Ascending aorta (tissue), 2 donors: ENCODE measurements at places on chromosomes 4 and X.

GRCh38 chr4:93834249-93835066 is 5.9 kb downstream of the ATOH1 start:
- DNase-seq: no peak

GRCh38 chrX:8927701-8928100 is 106.2 kb downstream of the FAM9B start:
- DNase-seq: no peak

GRCh38 chr4:40971338-40971737 is 221.6 kb downstream of the NSUN7 start:
- DNase-seq: no peak

- no peak for DNase-seq
These were observed 408.4 kb upstream of the EMCN start for GRCh38 chr4:100926039-100926717.

DNA sequence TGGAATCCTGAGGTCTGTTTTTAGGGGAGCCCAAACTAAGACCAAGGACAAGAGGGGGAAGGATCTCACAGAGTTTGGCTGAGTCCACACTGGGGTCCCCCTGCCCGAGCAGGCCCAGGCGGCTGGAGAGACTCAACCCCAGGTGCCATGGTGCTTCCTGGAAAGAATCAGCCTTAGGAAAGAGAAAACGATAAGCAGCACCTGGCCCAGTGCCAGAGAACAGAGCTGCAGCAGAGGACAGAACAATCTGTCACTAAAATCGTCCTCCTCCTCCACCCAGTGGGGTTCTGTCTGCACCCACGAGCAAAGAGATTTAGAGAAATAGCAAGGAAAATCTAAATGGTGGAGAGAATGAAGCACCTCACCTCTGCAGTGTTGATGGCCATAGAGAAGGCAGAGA is 470.5 kb downstream of the BCOR start:
- no peak for DNase-seq

DNA sequence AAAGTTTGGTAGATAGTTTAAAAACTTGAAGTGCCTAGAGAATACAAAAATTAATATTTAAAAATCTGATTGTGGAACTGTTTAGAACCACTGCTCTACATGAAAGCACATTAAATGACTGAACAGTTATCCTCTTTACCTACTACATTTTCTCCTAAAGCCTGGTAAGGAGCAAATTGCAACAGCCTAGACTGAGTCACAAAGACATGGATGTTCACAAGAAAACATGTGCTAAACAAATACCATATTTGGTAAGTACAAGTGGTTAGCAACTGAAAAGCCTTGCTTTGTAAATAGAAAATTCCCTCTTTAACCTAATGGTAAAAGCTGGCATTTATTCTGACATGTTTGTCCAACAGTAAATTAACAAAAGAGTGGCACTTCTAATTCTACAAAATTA is 203.1 kb downstream of the FBXO8 start:
- no peak for DNase-seq

DNA sequence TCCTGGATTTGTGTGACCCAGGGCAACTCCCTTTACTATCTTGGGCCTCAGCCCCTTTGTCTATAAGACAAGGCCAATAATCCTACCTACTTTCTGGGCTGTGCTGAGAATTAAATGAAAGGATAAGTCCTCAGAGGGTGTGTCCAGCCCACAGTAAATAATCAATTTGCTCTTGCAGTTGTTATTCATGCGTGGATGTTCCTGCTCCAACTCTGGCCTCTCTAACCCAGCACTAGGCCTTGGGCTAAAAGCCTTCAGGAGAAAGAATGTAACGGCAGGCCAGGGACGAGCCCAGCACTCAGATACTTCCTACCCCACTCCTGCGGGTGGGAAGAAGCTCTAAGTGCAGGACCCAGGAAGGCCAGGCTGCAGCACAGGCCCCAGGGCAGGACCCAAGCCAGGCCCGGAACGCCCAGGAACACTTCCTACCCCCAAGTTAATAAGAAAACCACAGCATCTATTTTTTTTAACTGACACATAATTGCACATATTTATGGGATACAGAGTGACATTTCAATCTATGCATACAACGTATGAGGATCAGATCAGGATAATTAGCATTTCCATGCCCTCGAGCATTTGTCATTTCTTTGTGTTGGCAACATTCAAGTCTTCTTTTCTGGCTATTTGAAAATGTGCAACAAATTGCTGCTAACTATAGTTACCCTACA is 179.6 kb upstream of the RBPJ start:
- DNase-seq: no peak

DNA sequence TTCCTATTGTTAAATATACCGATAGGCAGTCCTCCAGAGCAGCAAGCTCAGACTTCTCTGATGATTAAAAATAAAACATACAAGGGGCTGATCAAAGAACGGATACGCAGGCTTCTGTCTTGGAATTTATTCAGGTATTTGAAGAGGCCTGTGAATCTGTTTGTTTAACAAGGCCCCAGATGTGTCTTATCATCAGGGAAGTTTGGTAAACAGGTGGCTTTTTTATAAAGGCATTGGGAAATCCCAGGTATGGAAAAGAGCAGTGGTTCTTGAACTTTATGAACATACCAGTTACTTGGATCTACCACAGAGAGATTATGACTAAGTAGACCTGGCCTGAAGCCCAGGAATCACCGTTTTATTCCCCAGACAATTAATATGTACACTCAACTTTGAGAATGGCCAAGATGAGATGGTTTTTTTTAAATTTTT is 47.9 kb downstream of the SOWAHB start:
- no peak for DNase-seq

GRCh38 chr4:40594261-40595178 is 35.1 kb downstream of the RBM47 start:
- DNase-seq: no peak

DNA sequence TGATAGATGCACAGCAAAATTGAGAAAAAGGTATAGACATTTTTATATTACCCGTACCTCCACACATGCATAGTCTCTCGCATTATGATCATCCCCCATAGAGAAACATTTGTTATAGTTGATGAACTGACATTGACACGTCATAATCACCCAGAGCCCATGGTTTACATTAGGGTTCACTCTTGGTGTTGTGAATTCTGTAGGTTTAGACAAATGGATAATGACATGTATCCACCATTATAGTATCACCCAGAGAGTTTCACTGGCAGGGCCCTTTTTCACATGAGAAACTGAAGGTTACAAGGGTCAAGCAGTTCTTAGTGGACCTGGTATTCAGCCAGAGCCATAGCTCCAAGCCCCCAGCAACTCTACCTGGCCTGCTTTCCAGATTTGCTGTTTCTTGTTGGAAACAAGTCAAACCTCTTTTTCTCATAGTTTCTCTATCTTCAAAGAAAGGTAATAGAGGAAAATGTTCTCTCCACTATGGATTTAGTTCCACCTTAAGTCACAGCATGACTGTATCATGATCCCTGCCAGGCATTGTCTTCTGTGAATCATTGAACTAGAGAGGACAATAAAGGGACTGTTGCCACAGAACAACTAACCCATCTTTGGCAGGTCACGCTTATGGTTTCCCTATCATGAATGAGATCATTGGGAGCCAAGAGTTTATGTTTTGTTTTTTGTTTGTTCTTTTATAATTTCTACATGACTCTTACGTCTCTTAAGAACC is 64.0 kb downstream of the HHIP start:
- no peak for DNase-seq

DNA sequence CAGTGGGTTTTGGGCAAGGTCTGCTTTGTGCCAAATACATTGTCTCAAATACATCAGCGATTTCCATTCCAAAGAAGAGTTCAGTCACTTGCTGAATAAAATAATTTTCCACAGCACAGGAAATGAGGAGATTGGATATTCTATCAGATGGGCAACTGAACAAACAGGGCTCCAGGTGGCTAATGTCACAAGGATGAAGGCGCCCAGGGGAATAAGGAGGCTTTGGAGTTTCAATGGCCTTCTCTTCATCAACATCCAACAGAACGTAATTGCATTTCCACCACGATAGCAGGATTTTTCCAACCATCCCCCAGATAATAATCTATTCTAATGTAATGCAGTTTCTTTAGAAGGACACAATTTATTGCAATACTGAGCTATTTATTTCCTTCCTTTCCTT is 104.7 kb upstream of the KLHL13 start:
- no peak for DNase-seq

GRCh38 chr4:82951196-82951595 is 50.7 kb downstream of the THAP9 start:
- DNase-seq: no peak

GRCh38 chr4:2075171-2075986 is 16.3 kb downstream of the NAT8L start:
- no peak for DNase-seq

DNA sequence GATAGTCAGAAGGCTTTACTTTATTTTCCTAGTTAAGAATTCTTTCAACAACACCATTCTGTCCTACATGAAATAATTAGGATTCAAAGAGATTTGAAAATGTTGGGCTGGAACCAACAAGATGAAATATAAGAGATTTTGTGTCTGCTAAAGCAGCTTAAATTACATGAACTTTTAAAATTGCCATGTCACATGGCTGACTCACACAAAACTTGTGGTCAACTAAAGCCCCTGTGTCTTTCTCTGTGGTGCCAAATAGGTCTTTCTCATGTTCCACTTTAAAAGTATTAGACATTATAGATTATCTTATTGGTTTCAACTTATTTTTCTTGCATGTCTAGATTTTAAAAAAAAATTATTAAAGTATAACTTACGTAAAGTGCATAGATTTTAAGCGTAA is 60.8 kb upstream of the FHL1 start:
- no peak for DNase-seq

DNA sequence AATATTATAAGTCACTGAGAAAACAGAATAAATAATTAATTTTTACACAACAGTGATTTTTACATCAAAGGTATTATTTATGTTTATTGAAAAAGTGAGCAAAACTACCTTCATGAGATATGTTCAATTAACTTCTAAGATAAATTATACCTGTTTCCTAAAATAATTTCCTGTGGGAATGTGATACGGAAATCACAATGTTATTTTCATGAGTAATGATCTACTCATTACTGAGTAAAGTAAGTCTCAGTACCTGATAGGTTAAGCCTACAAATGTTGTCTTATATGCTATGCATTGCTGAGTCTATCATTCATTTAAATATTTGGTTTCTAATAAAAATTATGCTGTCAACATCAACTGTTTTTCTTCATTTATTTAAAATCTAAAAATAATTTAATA is 324.0 kb downstream of the STPG2 start:
- no peak for DNase-seq

DNA sequence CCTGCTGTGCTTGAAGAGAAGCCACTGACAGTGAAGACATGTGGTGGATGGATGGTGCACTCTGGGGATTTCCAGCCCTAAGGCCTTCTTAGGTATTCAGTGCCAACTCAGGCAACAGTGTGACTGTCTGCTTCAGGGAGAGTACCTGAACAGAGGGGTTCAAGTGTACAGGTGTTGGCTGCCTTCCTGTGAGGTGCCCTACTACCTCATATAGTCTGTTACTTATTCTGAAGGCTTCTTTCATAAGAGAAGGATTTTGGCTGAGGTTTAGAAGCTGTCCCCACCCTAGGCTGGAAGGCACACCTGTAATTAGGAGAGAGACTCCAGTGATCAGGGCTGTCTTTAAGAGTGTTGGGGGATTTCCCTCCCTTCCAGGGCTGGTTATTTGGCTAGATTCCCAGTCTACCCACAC is 1.8 kb downstream of the FTHL17 start:
- DNase-seq: no peak

DNA sequence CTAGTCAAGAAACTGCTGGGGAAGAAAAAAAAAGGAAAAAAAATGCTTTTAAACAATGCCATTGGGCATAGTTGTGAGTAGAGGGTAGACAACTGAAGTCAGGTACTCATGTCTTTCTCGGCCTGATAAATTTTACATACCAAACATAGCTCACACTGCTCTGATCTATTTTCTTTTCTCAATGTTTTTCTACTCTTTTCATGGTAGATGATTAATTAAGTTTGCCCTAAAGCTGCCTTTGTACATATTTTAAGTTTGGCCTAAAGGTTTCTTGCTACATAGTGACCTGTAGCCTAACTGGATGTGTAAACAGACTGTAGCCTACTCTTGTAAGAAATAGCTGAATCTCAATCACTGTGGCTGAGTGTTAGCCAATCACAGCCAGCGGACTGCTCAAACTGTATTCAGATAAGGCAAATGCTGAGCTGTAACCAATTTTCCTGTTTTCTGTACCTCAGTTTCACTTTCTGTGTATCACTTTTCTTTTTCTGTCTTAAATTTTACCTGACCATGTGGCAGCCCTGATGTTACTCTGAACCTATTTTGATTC is 121.0 kb downstream of the PCDH10 start:
- no peak for DNase-seq

DNA sequence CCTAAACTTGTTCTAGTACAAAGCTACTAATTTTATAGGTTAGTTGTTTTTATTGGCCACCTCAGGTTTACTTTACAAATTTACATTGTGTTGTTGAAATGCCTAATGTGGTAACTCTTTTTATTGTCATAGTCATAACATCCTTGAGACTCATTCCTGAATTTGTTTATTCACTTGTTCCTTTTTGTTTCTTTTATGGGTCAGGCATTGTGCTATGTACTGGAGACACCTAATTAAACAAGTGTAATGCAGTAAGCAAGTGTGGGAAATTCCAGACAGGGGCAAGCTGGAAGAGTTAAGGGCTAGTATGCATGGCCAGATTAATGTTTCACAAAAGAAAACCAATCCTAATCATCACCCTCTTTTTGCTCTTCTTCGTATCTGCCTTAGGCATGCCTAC is 30.5 kb upstream of the TTC29 start:
- no peak for DNase-seq

DNA sequence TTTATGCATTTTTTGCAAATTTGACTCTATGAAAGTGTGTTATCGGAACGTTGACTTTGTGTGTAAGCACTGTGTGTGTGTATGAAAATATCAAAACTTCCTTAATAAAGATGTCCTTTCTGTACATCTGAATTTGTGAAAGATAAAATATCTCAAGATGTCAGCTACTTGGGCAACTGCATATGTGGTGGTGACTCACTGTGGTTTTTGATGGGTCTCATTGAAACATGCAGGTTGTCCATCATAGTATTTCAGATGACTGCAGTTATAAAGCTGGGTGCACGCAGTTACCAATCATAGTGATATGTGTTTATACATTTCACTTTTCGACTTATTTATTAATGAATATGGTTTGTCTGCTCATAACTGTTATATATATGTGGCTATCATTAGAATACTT is 19.7 kb upstream of the BBS12 start:
- no peak for DNase-seq

DNA sequence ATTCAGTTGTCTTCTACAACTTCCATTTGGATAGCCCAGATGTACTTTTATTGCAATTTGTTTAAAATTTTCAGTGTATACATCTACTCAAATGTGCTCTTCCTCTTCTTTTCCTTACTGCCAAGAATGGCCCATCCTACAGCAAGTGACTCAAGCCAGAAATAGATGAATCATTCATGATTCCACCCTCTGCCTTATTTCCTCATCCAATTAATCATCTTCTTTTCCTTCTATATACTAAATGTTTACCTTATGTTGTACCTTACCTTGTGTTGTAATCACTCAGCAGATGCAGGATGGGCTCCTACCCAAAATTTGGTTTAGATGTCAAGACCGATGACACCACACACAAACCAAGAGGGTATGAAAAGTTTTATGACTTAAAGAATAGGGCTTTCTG is 437.8 kb downstream of the GRXCR1 start:
- no peak for DNase-seq
